ENCODE measurements at places on chromosomes 7 and 10. TPM values are rescaled to one million over a fixed set of nuclear protein-coding genes. Genes with fewer than 3 reads are reported as not detected.

The CYP26C1 gene
- not detected for total RNA-seq

The AOAH gene
- total RNA-seq, result 1.4 TPM

The IL2RA gene
- 1,342 TPM for total RNA-seq

The BBIP1 gene
- 24.1 TPM for total RNA-seq

The PSAP gene
- 121 TPM for total RNA-seq

The SPDYE6 gene
- total RNA-seq, result not detected

The GRID1 gene
- total RNA-seq, result not detected

The VWC2 gene
- total RNA-seq, result not detected

The ZNF727 gene
- 0.45 TPM for total RNA-seq

The OR2A7 gene
- 5.3 TPM for total RNA-seq

- peaks cover 24% of the 10 kb centered on the region for H3K4me1 ChIP-seq
- no peaks in the 10 kb centered on the region for H3K27me3 ChIP-seq
- H3K36me3 ChIP-seq, result no peaks in the 10 kb centered on the region
- no peak overlapping the region for H3K4me3 ChIP-seq
- no peak overlapping the region for H3K27ac ChIP-seq
- no peak for ATAC-seq
Observed at GRCh38 chr7:117111535-117111934, 158.2 kb downstream of the ST7 start.

- ATAC-seq, result no peak
- peak overlapping the region; percentile 89 for H3K27ac ChIP-seq
- H3K4me3 ChIP-seq, result no peak overlapping the region
- H3K36me3 ChIP-seq, result peaks cover 10% of the 10 kb centered on the region
Observed at GRCh38 chr10:24382045-24382444, 173.1 kb downstream of the KIAA1217 start.

GRCh38 chr7:2038931-2039728 is 193.6 kb downstream of the MAD1L1 start:
- no peaks in the 10 kb centered on the region for H3K27me3 ChIP-seq
- H3K4me1 ChIP-seq, result peaks cover 30% of the 10 kb centered on the region
- H3K36me3 ChIP-seq, result no peaks in the 10 kb centered on the region

DNA sequence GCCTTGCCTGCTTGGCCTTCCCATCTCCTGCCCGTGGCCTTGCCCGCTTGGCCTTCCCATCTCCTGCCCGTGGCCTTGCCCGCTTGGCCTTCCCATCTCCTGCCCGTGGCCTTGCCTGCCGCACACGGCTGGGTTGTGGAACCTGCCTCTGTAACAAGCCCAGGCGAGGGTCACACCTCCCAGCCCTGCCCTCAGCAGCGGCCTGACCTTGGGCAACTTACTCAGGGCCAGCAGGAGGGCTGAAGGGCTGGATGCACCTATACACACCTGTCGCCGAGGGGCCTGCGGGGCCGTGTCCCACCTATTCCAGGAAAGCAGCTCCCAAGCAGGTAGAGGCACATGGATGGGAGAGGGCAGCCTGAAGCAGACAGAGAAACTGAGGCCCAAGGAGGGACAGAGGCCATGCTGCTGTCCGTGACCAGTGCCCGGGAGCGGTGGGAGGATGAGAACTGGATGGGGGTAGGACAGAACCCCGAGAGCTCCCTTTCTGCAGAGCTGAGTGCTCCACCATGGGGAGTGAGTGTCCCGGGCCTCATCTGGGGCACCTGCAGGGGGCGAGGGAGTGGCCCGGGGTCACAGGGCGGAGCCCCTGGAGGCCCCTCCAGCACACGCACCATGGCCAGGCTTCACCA is 277.6 kb downstream of the ELFN1 start:
- no peak overlapping the region for H3K27ac ChIP-seq
- ATAC-seq, result no peak
- H3K36me3 ChIP-seq, result no peaks in the 10 kb centered on the region
- no peaks in the 10 kb centered on the region for H3K27me3 ChIP-seq

DNA sequence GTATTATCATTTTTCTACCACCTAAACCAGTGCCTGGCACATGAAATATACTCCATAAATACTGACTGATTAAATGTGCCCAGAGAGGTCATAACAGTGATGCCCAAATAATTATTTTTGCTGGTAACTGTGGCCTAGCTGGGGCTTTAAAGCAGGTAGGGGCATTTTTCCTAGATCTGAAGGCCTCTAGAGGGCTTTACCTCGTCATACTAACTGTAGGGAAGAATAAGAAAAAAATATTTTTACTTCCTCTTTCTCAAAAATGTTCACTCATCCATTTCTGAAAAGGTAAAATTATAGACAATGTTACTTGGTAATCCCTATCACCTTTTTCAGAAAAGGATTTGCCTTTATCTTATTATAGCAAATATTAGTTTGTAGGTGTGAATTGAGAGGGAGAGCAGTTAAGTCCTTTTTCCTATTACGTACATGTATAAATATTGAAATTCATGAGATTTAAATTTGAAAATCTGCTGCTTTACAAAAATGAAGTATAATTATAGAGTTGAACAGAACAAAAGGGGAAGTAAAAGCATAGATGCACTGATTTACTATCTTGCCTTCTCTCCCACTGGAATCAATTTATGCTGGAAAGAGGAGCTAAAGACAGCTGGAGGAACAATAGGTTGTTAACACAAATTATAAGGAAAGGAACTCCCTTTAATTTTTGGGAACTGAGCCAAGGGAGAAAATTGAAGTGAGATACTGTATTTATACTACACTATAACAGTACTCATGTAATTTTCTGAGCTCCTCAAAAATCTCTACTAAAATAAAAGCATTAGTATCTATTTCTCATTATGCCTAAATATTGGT is 71.5 kb upstream of the NOBOX start:
- H3K36me3 ChIP-seq, result no peaks in the 10 kb centered on the region
- H3K27ac ChIP-seq, result no peak overlapping the region
- ATAC-seq, result no peak
- no peaks in the 10 kb centered on the region for H3K27me3 ChIP-seq

GRCh38 chr7:54888734-54889082 is 129.7 kb upstream of the SEC61G start:
- no peak overlapping the region for H3K27ac ChIP-seq
- ATAC-seq, result no peak
- H3K4me1 ChIP-seq, result no peaks in the 10 kb centered on the region
- no peaks in the 10 kb centered on the region for H3K36me3 ChIP-seq
- H3K27me3 ChIP-seq, result peaks cover 38% of the 10 kb centered on the region
- H3K4me3 ChIP-seq, result no peak overlapping the region

DNA sequence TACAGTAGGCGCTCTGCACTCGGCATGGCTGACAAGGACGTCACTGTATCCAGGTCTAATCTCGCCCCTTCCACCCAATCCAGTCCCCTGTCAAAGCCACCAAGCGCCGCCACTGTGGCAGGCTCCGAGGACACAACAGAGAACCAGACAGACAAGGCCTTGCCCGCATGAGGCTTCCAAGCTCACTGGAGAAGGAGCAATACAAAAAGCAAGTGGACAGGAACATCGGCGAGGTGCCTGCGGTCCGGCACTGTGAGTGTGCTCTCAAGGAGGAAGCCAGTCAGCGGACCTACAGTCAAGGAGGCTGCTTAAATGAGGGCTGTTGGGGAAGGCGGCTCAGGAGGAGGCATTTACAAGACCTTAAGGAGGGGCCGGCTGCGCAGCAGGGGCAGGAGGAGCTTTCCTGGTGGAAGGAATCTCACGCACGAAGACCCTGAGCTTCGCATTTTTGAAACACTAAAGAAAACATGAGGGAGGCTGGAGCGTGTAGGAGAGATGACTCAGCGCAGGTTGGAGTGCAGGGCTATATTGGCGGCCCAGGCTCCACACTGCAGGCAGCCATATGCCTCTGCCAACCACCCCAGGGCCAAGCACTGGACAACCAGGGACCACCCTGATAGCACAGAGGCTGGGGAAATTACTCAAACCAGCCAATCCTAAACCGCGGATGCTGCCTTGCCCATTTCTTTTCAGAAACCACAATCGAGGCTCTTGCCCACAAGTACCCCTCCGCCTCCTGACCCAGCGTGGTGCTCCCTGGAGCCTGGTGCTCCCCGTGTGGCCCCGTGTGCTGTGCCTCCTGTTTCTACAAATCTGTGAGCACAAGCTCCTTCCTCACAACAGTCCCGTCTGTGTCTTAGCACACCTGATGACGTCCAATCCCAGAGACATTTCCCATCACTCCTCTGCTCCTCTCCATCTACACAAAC is 28.9 kb downstream of the GNA12 start:
- no peak for ATAC-seq
- peaks cover 11% of the 10 kb centered on the region for H3K36me3 ChIP-seq
- H3K27ac ChIP-seq, result no peak overlapping the region
- no peaks in the 10 kb centered on the region for H3K27me3 ChIP-seq
- H3K4me3 ChIP-seq, result no peak overlapping the region

DNA sequence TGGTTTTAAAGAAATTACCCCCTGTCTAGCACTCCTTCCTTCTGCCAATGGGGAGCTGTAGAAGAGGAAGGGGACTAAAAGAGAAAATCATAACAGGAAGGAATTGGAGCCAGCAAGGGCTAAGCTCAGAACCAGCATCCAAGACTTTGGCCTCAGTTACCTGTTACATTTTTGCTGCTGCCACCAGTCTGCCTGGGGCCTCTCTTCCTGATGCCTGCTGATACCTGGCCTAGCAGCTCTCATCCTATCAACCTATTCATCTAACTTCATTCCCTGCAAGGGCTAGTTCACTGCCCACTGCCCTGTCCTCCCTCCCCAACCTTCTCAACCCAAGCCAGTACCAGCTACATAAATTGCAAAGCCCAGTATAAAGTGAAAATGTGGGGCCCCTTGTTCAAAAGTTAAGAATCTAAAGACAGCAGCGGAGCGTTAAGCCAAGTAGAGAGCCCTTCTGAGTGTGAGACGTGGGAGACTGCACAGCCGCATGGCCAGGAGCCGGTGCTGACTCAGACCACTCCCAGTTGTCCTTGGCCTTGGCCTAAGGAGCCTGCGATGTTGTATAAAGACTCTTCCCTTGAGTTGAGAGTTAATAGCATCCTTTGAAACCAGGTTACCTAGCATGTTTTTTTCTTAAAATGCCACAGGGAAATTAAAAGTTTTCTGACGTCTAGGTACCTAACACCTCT is 13.2 kb upstream of the AOC1 start:
- H3K27me3 ChIP-seq, result peaks cover 6% of the 10 kb centered on the region
- H3K36me3 ChIP-seq, result no peaks in the 10 kb centered on the region
- no peak overlapping the region for H3K4me3 ChIP-seq
- ATAC-seq, result no peak

- no peaks in the 10 kb centered on the region for H3K4me1 ChIP-seq
- no peak for ATAC-seq
- no peak overlapping the region for H3K4me3 ChIP-seq
- H3K27ac ChIP-seq, result peak overlapping the region; percentile 28
Observed at GRCh38 chr7:66957595-66958290, 36.7 kb downstream of the TMEM248 start.

DNA sequence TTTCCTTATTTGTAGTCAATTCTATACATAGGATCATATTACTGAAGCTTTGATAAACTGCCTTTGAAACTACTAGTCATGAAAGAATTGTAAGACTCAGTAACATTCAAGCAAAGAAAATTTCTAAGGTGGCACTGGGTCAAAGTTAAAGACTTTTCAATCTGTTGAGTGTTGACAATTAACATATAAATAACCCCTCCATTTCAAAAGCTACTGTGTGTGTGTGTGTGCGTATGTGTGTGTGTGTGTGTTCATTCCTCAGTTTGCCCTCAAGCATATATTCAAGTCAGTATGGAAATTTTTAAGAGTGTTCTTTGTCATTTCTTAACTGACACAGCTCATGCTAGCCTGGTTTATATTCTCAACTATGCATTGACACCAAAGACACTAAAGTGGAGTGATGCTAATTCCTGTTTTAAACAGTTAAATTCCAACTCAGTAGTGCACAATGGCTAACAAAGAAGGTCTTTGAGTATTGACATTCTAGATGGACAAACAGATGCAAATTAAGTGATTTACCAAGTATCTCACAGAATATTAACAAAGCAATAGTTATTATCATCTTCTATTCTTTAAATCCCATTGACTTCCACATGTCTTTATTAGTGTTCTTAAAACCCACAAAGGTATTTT is 314.8 kb upstream of the GRM3 start:
- no peak overlapping the region for H3K4me3 ChIP-seq
- H3K27ac ChIP-seq, result no peak overlapping the region
- no peaks in the 10 kb centered on the region for H3K36me3 ChIP-seq
- H3K4me1 ChIP-seq, result no peaks in the 10 kb centered on the region
- no peaks in the 10 kb centered on the region for H3K27me3 ChIP-seq
- ATAC-seq, result no peak

GRCh38 chr7:154744256-154744860 is 258.6 kb downstream of the PAXIP1 start:
- H3K36me3 ChIP-seq, result no peaks in the 10 kb centered on the region
- peaks cover 18% of the 10 kb centered on the region for H3K27me3 ChIP-seq
- no peak overlapping the region for H3K27ac ChIP-seq
- no peak for ATAC-seq
- H3K4me1 ChIP-seq, result no peaks in the 10 kb centered on the region

DNA sequence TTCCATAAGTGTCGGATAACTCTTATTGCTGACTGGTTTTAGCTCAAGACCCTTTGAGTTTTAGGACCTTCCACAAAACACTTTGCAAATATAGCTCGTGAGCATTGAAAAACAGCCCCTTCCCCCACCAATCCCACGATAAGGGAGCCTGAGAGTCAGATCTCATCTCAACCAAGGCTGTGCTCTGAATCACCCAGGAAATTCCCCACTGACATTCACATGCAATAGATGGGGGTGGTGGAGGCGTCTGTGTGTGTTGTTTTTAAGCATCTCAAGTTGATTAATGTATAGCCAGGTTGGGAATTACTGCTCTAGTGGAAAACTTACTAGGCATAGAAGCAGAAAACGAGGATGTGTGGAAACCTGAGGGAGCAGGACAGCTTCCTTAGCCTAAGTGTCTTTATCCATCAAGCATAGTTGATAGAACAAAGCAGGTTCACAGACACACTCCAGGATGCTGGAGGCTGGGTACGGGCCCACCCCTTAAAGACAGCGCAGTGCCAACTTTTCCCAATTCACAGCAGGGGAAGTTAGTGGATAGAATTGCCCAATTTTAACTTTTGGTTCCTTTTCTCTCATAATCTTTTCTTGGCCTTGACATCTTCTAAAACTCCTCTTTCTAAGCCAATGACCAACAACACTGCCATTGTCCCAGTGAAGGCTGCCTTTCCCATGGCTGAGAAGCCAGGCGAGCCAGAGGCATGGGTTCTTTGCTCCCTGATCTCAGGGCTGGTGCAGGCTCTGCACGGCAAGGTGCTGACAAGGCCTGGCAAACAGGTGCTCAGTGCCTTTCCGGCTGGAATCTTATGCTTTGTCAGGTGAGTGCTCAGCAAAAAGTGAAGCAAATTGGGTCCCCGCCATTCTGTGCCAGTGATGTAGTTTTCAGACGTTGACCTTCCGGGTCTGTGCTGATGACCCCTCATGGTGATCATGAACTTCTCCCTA is 98.5 kb upstream of the INSIG1 start:
- peak overlapping the region; percentile 94 for H3K27ac ChIP-seq
- peak overlapping the region; percentile 76 for H3K4me3 ChIP-seq
- peaks cover 11% of the 10 kb centered on the region for H3K4me1 ChIP-seq

- H3K27me3 ChIP-seq, result peaks cover 25% of the 10 kb centered on the region
- ATAC-seq, result no peak
- H3K4me3 ChIP-seq, result no peak overlapping the region
- H3K4me1 ChIP-seq, result no peaks in the 10 kb centered on the region
Observed at GRCh38 chr7:132076301-132077035, 499.8 kb downstream of the PLXNA4 start.
